ENCODE measurements at places on chromosomes 5 and 9.

- no peak for DNase-seq
Observed at GRCh38 chr9:22009506-22009867, 382 bp upstream of the CDKN2B start.

- DNase-seq: no peak
Observed at GRCh38 chr5:137442660-137443059, 56.5 kb downstream of the SPOCK1 start.

- DNase-seq: no peak
Observed at GRCh38 chr5:150628936-150629485, 11.4 kb upstream of the SYNPO start.

GRCh38 chr5:171597946-171598640 is 178.6 kb downstream of the FGF18 start:
- DNase-seq: no peak

GRCh38 chr5:52863715-52864290 is 76.1 kb downstream of the ITGA1 start:
- DNase-seq: no peak

DNA sequence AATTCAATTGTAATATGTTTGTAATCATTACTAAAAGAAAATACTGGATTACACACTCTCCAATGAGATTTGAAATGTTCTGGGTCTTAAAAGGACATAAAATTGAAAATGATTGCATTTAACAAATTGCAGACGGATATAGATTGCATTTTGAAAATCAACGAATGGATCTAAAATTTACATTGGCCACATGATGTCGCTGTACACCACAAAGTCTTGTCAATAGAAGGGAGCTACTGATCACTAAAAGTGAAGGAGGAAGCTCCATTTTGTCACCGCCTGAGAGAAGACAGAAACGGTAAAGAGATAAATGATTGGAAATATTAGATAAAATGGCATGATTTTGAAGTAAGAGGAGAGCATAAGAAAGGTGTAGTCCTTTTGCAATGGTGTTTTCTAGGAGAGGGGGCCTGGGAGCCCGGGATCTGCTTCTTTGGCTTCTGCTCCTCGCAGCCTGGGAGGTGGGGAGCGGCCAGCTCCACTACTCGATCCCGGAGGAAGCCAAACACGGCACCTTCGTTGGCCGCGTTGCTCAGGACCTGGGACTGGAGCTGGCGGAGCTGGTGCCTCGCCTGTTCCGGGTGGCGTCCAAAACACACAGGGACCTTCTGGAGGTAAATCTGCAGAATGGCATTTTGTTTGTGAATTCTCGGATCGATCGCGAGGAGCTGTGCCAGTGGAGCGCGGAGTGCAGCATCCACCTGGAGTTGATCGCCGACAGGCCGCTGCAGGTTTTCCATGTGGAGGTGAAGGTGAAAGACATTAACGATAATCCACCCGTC is at the start of gene PCDHA1:
TSS of gene PCDHA1 (plus strand) at position 236 of the 782 bp plus-strand sequence.
- DNase-seq: no peak

GRCh38 chr5:143748516-143748915 is 63.4 kb upstream of the HMHB1 start:
- DNase-seq: no peak

DNA sequence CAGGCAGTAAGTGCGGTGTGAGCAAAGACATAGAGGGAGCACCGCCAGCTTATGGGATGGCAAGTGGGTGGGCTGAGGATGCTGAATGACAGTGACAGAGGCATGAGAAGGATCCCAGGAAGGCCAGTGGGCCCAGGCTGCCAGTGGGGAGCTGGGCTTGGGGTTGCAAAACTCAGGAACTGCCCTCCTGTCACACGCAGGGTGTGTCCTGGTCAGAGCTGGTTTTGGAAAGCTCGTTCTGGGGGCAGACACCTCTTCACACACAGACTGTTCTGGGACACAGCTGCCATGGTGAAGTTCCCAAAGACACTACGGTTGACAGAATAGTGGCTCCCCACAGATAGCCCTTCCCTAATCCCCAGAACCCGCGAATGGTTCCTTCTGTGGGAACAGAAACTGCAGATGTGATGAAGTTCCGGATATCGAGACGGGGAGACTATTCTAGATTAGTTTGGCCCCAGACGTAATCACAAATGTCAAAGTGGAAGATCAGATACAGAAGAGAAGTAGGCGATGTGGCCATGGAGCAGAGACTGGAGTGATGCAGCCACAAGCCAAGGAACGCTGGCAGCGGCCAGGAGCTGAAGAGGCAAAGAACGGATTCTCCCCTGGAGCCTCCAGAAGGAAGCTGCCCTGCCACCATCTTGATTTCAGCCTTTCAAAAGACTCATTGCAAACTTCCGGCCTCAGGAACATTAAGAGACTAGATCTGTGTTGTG is 159.0 kb downstream of the COL23A1 start:
- DNase-seq: no peak

DNA sequence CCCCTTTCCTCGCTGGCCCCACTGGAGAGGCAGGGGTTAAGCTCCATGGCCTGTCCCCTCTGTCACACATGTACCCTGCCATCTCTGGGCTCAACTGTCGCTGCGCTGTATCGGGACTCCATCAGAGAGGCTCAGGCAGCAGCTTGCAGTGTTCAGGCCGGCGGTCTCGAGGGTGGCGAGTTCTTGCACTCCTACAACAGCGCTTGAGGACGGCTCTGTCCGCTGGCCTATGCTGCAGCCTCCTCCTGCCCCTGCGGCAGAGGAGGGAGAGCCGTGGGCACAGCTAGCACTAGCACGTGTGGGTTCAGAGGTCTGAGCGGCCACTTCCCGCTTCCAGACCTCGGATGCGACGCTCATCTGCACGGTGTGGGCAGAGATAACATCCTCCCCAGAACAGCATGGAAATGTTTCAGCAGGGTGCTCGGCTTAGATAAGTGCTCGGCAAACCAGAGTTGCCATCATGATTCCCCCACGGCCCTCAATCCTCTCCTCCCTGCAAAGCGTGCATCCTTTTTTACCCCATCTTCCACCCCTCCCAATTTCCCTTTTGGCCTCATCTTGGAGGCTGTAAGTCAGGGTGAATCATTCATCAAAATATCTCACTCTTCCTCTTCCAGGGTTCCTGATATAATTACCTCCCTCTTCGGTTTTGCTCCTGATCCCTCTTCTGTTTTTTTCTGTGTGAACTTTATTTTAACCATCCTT is 41.9 kb upstream of the FUBP3 start:
- no peak for DNase-seq

Measured in stimulated activated CD4-positive, alpha-beta T cell treated with anti-CD3 and anti-CD28 coated beads, TNF-alpha, amount 100 ng/mL, for 1 hour (primary cell).